ENCODE measurements at places on chromosomes 1 and 21.

- no peak for DNase-seq
Observed at GRCh38 chr1:190563230-190563629, 85.6 kb upstream of the BRINP3 start.

DNA sequence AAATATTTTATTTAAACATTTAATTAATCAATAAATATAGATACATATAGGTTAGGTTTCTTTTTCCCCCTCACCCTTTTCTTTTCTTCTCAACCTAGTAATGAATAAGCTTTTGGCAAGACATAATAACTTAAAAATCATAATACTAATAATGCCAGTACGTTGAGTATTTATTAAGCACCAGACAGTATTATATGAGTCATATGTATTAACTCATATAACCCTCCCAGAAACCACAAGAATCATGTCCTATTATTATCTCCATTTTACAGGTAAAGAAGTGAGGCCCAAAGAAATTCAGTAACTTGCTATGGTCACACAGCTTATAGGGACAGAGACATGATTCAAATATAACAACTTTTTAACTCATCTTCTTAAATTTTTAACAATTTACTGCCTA, 834.5 kb upstream of the ADGRL2 start:
- DNase-seq: no peak

- no peak for DNase-seq
Observed at GRCh38 chr1:156895927-156896326, 2.4 kb downstream of the PEAR1 start.

- DNase-seq: no peak
Observed at GRCh38 chr21:19011451-19011850, 607.9 kb upstream of the TMPRSS15 start.

DNA sequence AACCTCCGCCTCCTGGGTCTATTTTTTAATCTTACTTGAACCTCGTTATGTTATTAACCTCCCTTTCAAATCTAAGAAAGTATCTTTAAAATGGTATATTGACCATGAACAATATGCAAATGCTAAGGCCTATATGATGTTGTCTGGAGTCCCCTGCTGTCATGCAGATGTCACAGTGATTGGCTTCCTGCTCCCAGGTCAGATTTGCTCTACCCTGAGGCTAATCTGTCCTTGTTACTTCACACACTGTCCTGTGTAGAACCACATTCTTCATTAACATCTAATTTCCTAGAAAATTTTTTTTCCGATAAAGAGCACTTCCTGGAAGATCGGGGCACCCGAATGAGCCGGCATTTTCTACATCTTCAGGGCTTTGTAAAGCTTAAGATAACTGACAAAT, 306.6 kb downstream of the MRPL39 start:
- DNase-seq: no peak

GRCh38 chr1:160354388-160354985, 11.3 kb downstream of the NCSTN start:
- no peak for DNase-seq

DNA sequence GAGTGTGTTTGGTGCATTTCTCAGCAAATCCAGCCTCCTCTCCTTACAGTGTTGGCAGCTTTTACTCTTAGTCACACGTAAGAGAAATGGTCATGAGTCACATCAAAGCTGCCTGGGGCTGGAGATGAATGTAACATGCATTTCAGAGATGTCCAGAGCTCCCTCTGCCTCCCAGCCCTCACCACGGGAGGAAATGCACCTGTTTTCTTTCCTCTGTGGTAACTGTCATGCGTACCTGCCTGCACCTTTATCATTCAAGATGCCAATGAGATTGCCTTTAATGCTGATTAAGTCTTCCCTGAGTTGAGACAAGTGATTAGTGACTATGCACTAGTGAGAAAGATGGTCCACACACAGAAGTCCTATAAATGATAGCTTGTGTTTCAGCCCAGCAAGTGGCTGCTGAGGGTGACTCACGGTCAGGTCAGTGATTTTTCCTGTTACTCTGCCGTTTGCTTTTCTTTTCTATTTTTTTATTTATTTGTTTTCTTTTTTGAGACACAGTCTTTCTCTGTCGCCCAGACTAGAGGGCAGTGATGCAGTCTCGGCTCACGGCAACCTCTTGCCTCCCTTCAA, 277.3 kb upstream of the FMN2 start:
- peak; percentile 81 for DNase-seq

- peak; percentile 93 for DNase-seq
Observed at GRCh38 chr1:66436378-66437135, 97.4 kb upstream of the SGIP1 start.

GRCh38 chr1:202291001-202291400, 50.7 kb downstream of the UBE2T start:
- DNase-seq: no peak

DNA sequence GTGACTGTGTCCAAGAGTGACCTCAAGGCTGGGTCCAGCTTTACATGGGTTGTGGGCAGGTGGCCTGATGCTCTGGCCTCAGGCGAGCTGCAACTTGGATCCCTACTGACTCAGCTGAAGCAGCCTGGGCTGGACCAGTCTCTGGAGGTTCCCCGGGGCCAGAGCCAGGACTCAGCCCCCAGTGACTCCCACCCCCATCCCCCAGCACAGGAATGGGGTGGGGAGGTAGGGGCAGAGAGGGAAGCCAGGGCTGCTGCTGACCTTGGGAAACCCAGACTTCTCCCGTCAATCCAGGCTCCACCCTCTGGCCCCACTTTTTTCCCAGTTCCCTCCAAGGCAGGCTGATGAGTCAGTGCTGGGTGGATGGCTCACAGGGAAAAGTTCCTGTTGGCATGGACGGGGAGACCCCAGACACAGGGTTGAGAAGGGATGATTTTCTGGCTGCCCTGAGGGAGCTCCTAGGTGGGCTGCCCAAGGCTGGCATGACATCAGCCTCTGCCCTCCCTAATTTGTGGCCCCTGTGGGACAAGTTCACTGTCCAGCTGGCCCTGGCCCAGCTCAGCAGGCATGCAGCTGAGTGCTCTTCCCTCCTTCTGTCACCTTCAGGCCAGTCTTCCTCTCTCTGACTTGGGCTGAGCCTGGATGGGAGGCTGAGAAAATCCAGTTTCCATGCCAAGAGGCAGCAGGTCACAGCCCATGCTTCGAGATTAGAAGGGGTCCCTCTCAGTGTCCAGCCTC, 2.2 kb downstream of the ZC3H12A start:
- DNase-seq: no peak

GRCh38 chr1:39576016-39576657, 453 bp downstream of the PABPC4 start:
- no peak for DNase-seq

GRCh38 chr1:47763591-47764171, 233.5 kb downstream of the TRABD2B start:
- peak; percentile 39 for DNase-seq

DNA sequence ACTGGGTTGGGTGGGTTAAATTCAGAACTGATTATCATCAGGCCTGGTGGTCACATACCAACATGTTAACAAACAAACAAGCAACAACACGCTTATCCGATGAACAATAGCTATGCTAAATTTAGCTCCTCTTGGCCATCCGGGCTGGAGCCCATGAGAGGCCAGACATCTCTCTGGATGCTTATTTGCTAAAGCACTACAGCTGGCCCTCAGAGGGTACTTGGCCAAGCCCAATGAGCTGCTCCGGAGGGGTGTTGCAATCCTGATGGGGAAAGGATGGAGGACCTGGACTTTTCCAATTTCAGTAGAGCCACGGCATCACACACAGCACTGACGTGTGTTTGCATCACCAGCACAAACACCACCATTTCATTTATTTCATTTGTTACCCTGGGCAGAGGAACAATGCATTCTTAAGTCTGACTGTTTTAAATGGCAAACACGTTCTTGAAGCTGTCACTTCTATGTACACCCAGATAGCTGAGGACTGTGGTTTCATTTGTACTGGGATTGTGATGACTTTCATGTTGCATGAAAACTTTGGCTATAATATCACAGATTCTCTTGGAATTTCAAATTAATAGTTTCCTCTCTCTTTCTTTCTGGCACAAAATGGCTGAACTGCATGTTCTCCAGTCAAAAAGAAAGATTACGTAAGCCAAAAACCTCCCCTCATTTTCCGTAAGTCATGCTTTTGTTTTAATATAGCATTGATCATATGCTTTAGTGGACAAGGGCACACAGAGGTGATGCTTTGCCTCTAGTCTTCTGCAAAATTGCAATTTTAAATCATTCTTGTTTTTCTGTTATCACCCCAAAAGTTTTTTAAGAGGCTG, 359.8 kb upstream of the KAZN start:
- DNase-seq: no peak

- no peak for DNase-seq
Observed at GRCh38 chr21:45514311-45515021, 27.8 kb downstream of the SLC19A1 start.

- peak; percentile 97 for DNase-seq
Observed at GRCh38 chr1:244048256-244049161, 2.6 kb upstream of the ZBTB18 start.

GRCh38 chr1:213387380-213388015, 336.5 kb downstream of the RPS6KC1 start:
- DNase-seq: no peak

- no peak for DNase-seq
Observed at GRCh38 chr1:204678721-204679475, 6.6 kb downstream of the LRRN2 start.

- DNase-seq: peak; percentile 5
Observed at GRCh38 chr1:19395678-19396192, 83.6 kb downstream of the SLC66A1 start.

DNA sequence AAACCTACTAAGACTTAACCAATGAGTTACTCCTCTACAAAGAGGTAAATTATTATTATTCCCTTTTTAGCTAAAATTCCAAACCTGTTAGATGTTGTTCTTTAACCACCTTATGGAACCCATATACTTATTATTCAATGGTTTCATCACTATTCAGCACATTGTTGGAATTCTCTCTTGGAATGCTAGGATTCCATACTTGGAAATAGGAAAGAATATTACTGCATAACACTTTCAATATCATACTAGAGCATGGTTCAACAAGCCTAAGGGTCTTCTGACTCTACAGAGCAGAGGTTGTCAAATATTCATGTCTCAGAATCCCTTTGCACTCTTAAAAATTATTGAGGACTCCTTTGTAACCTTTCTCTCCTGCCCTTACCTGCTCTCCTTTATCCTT, 69.4 kb downstream of the DEGS1 start:
- no peak for DNase-seq

- no peak for DNase-seq
Observed at GRCh38 chr21:15219039-15219438, 154.2 kb upstream of the NRIP1 start.

DNA sequence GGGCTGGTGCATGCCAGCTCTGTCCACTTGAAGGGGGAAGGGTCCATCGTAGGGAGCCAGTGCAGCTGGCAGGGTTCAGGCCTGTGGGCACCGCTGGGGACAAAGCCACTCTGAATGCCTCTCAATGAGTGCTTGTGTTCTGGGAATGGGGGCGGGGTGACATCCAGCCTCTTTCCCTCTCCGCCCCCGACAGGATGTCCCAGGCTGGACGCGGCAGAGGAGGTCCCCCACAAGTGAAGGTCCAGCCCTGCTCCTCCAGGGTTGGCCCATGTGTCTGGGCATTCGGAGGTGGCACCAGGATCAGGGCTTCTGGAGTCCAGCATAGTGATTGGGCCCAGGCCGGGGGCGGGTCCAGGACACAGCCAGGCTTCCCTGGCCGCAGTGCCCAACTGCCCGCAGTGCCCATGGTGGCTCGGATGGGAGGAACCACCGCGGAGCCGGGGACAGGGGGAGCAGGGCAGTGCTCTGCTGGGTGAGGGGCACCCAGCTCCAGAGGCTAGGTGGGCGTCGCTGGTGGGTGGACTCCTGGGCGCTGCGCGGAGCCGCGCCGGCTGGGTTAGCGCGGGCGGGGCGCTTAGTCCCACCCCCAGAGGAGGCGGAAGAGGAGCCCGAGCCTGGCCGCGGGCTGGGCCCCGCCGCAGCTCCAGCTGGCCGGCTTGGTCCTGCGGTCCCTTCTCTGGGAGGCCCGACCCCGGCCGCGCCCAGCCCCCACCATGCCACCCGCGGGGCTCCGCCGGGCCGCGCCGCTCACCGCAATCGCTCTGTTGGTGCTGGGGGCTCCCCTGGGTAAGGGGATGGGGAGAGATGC, at the start of gene SHISA4:
SHISA4 (plus strand) TSS at position 617 of the 808 bp plus-strand sequence; CDS start at position 714, 97 bp downstream.
- DNase-seq: no peak

DNA sequence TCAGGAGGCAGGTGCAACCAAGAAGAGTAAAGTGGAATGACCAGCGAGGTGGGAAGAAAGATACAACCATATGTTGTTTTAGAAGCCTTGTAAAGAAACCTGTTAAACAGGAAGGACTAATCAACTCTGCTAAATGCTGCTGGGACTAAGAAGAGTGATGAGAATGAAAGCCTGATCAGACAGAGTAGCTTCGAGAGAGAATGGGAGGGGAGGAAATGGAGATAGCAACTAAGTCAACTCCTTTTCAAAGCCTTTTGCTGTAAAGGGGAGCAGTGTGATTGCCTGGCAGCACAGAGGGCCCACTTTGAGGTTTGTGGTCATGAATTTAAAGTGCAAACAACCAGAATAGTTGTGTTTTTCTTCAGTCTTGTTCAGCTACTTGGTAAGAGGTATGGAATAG, 31.4 kb downstream of the SLC30A7 start:
- no peak for DNase-seq

DNA sequence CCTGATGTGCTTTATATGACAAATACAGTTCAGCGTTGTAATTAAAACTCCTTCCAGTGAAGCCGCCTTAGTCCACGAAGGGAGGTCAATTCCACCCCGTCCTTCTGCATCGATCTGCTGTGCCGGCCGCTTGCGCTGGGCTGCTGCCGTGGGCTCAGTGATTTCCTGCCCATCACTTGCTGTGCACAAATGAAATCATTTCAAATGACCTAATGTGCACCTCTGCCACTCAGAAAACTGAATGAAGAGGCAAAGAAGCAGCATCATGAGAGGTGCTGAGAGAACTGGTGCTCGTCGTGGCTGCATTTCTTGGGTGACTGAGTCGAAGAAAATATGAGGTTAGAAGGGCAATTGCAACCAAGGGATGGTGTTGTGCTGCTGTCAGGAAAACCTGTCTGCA, 144.3 kb upstream of the SYT6 start:
- DNase-seq: no peak

- no peak for DNase-seq
Observed at GRCh38 chr21:21175798-21176334, 177.7 kb downstream of the NCAM2 start.

DNA sequence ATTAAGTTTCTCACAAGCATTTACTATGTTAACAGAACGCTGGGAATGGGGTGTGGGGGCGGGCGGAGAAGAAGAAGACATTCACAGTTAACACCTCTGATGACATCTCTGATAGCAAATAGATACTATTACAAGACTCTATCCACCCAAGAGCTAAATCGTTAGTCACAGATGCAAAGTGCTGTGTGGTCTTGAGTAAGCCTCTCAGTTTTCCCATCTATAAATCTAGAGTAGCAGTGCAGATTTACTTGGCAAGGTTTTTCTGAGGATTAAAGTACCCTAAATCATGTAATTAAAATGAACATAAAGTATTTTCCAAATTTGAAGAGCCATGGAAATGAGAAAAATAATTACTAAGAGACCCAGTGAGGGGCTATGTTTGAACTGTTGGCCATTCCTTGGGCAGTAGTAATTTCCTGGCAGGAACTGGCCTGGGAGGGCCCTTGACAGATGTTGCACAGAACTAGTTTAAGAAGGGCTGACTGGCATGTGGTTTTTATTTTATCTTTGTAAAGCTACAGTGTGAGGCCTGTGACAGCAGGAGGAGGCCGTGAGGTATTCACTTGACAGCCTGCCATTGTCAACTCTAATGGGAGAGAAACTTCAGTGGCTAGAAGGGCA, 58.7 kb upstream of the APOBEC4 start:
- DNase-seq: no peak

- DNase-seq: no peak
Observed at GRCh38 chr1:238701024-238701423, 685.3 kb upstream of the CHRM3 start.

GRCh38 chr1:163561580-163562295, 240.0 kb downstream of the NUF2 start:
- no peak for DNase-seq

- no peak for DNase-seq
Observed at GRCh38 chr1:84603223-84603622, 29.0 kb upstream of the CTBS start.
